ENCODE measurements at places on chromosomes 5 and 9.

DNA sequence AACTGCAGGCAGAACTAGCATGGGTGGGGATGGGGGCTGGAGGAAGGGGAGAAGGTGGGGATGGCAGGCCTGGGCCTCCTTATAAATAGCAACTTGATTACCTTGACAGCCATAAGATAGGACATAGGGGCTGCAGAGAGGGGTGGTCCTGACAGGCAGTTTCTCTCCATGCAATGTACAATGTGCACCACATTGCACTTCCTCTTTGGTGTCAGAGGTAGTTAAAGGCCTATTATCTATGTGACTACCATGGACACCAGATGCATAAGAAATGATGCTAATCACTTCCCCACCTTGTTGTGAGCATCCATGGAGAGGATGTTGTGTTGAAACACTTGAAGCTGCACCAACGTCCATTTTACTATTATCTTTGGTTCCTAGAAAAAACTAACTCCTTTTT lies 20.2 kb upstream of the SUB1 start:
- no peak for DNase-seq

- no peak for DNase-seq
Measured at GRCh38 chr5:36502608-36503007, 103.8 kb upstream of the SLC1A3 start.

- DNase-seq = no peak
Measured at GRCh38 chr5:171661143-171661542, 124.5 kb upstream of the SMIM23 start.

DNA sequence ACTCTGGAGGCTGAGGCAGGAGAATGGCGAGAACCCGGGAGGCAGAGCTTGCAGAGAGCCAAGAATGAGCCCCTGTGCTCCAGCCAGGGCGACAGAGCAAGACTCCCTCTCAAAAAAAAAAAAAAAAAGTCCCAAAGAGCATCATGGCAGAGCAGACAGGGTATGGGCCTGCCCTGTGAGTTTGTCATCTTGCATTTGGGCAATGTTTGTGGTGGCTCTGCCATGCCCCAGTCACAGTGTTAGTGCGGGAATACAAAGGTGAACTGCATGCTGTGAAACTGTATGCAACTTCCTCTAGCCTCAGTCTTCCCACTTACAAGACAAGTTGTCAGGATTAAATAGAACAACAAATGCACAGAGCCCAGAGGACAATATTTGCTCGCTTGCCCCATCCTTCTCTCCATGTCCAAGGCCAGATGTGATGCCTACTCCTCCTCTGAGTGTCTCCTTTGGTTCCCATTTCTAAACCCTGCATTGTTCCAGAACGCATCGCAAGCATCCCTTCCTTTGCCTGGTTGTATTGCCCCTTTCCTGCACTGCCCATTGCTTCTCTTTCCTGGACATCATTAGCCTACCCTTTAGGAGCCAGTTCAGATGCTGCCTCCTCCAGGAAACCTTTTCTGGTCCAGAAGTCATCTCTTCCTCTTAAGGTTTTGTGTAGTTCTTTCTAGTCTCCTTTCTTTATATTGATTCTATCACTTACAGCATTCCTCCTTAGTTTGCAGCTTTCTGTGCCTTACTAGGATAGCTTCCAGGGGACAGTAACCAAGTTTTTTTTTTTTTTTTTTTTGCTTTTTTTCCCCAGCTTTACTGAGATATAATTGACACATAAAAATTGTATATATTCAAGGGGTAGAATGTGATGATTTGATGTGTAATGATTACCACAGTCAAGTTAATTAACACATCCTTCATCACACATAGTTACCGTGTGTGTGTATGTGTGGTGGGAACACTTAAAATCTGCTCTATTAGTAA lies 69.0 kb upstream of the TNFAIP8 start:
- no peak for DNase-seq

DNA sequence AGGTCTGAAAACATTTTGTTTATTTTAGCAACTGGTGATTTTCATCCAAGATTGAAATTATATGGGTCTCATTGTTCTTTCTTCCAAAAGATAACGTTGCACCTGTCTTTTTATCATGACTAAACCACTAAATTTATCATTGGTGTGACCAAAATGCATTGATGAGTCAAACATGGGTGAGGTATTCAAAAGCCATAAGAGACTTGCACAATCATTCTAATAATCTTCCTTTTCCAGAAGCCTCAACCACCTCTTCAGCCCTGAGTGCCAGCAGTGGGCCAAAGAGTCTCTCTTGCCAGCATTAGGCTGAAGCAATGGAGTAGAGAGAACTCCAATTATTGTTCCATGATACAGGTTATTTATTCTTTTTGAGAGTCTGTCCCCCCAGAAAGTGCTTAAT lies 198.9 kb downstream of the LURAP1L start:
- no peak for DNase-seq

DNA sequence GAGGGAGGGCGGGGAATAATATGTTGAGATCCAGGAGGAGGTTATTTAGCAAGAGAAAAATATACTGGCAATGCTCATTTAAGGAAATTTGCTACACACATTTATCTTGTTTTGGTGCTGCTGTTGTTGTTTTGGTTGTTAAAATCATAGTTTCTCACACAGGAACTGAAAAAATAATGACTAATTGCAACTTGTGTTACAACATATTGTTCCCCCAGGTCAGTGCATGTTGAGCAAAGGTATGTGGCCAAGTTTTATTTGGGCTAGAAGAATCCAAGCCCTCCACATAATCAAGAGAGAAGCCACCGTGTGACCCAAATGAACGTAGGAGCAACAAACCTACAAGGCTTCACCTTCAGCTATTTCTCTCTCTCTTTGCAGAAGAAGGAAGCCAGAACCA lies 220.3 kb upstream of the DAPK1 start:
- no peak for DNase-seq

DNA sequence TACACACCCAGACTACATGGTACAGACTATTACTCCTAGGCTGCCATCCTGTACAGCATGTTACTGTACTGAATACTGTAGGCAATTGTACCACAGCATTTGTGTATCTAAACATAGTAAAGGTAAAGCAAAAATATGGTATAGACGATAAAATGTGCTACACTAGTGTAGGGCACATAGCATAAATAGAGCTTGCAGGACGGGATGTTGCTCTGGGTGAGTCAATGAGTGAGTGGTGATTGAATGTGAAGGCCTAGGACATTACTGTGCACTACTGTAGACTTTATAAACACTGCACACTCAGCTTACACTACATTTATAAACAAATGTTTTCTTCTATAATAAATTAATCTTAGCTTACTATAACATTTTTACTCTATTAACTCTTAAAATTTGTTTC lies 25.6 kb downstream of the ANKRD55 start:
- no peak for DNase-seq

Measured in activated naive CD4-positive, alpha-beta T cell (primary cell).